ENCODE measurements at places on chromosomes 3 and 15. TPM values are rescaled to one million over a fixed set of nuclear protein-coding genes. Genes with fewer than 3 reads are reported as not detected.

Gene CILP
- total RNA-seq: 0.46 TPM

Gene ZDHHC19
- total RNA-seq: 0.35 TPM

Gene RBP2
- not detected for total RNA-seq

Gene SLC6A6
- 97.2 TPM for total RNA-seq

Gene SLC38A3
- 0.15 TPM for total RNA-seq

Gene TMIE
- total RNA-seq: 0.14 TPM

Gene LIPH
- 4.3 TPM for total RNA-seq

Gene UNC13C
- 0.01 TPM for total RNA-seq

Gene PROS1
- total RNA-seq: 10.8 TPM

Gene SCN5A
- total RNA-seq: 0.89 TPM

Gene RPL39L
- total RNA-seq: 47.7 TPM

Gene DAZL
- not detected for total RNA-seq

Gene ALDH1A2
- 0.15 TPM for total RNA-seq

Gene SLC22A13
- not detected for total RNA-seq

Gene HACL1
- total RNA-seq: 24.2 TPM

Gene TMCO5A
- total RNA-seq: not detected

Gene SNTN
- total RNA-seq: not detected

Gene CLDN16
- total RNA-seq: 0.16 TPM

Gene MESD
- 35.8 TPM for total RNA-seq

Gene ATP13A4
- not detected for total RNA-seq

Gene DAG1
- 54.1 TPM for total RNA-seq

Gene CCR8
- total RNA-seq: not detected

Gene MANF
- total RNA-seq: 110 TPM

Gene ZIC1
- total RNA-seq: 0.01 TPM

Gene EFHB
- total RNA-seq: 1.5 TPM

Gene ACTRT3
- 2.6 TPM for total RNA-seq

Gene GAP43
- total RNA-seq: 0.07 TPM

Gene ZBED2
- 0.15 TPM for total RNA-seq

Gene SSUH2
- total RNA-seq: 0.60 TPM

Gene SLC28A2
- not detected for total RNA-seq

Gene INSYN1
- total RNA-seq: 3.2 TPM

Gene ARHGEF26
- total RNA-seq: 11.9 TPM

Gene IMP3
- total RNA-seq: 125 TPM

Gene GOLGA6A
- total RNA-seq: 0.09 TPM

Gene PTH1R
- total RNA-seq: 0.72 TPM

Gene CMTM7
- total RNA-seq: 36.8 TPM

Gene CATSPER2
- 0.24 TPM for total RNA-seq

Gene MKRN3
- 2.0 TPM for total RNA-seq

Gene RHOV
- total RNA-seq: 3.9 TPM

Gene LEKR1
- 1.0 TPM for total RNA-seq

All from A549 treated with AZD2906 at 1 μM for 4 hours (cell line).